Natural killer cell (primary cell): ENCODE measurements at places on chromosomes 16 and 17. TPM values are rescaled to one million over a fixed set of nuclear protein-coding genes. Genes with fewer than 3 reads are reported as not detected.

WFIKKN1 gene
- 0.75 TPM for total RNA-seq

TMEM235 gene
- total RNA-seq: not detected

TAF1C gene
- total RNA-seq: 91.9 TPM

DNA sequence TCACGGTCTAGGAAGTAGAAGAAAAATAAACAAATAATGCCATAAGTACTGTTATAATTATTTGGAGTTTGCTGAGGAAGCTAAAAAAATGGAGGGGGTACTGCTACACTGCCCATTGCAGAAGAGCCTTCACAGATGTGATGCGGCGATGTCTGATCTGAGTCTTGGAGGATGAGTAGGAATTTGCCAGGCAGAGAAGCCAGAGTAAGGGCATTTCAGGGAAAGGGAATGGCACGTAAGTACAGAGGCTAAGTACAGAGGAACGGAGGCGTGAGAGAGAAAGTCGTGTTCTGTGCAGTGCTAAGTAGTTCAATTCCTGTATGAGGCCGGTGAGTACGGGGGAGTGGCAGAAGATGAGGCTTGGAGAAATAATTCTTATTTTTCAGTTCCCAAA lies 741 bp upstream of the GRB2 start:
- no peak for DNase-seq

GRCh38 chr16:10597187-10597601 lies 16.8 kb upstream of the EMP2 start:
- no peak for DNase-seq

DNA sequence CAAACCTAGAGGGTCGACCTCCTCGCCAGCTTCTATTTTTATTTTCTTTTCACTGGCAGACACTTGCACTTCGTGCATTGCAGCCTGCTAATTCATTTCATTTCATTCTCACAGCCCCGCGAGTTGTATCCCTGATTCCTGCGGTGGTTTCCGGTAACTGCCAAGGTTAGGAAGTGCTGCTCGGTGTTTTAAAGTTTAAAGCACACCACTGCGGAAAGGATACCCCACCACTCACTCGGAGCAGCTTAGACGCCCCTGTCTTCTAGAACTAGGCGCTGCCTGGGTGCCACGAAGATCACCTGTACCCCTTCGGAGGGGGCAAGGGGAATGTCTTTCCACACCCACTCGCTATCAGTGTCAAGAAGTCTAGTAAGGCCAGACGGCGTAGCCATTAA lies 509 bp downstream of the CNEP1R1 start:
- DNase-seq: peak; percentile 55

GRCh38 chr17:15264542-15264941 lies 584 bp downstream of the PMP22 start:
- no peak for DNase-seq

- DNase-seq: no peak
Measured at GRCh38 chr16:23959752-23960072, 123.9 kb downstream of the PRKCB start.

DNA sequence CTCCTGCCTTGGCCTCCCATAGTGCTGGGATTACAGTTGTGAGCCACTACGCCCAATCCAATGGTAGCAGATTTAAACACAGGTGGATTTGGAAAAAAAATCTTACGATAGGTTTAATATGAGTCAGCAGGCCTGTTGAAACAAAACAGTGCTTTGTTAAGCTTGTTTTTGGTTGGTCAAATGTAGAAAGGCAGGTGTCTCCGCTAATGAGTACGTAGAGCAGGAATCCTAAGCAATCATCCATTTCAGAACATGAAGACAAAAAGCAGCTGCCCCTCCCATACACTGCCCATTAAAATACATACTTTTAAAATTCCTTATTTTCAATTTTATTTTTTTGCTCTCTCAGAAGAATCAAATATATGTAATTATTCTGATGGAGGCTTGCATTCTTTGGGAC lies 1.9 kb upstream of the WWOX start:
- no peak for DNase-seq

GRCh38 chr16:80931801-80932707 lies 74.6 kb downstream of the CMC2 start:
- no peak for DNase-seq

- peak; percentile 11 for DNase-seq
Measured at GRCh38 chr17:14737984-14738651, 437.2 kb downstream of the HS3ST3B1 start.
